ENCODE measurements at places on chromosomes 6 and 20. TPM values are rescaled to one million over a fixed set of nuclear protein-coding genes. Genes with fewer than 3 reads are reported as not detected.

Gene DZANK1
- 6.5 TPM for total RNA-seq

DNA sequence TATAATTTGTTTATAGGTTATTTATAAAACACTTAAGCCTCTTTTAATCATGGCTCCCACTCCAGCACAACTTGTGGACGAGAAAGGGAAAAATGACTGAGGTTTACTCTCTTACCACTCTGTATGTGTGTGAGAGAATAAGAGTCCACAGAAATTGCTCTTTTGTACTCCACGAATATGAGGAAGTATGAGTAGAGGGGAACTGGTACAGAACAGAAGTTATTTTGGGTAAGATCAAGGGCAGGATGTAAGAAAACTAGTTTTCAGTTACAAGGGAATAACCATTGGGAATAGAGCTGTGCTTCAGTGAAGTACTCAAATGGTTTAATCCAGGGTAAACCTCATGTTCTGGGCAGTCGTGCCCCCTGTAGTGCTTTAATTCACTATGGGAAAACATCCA lies 72.6 kb downstream of the REV3L start:
- H3K4me1 ChIP-seq = no peaks in the 10 kb centered on the region
- no peaks in the 10 kb centered on the region for H3K27me3 ChIP-seq
- no peak overlapping the region for H3K4me3 ChIP-seq
- no peak overlapping the region for H3K27ac ChIP-seq
- peaks cover 35% of the 10 kb centered on the region for H3K36me3 ChIP-seq
- no peak for DNase-seq

GRCh38 chr6:156351346-156351966 lies 425.7 kb upstream of the ARID1B start:
- no peak overlapping the region for H3K27ac ChIP-seq
- no peak overlapping the region for H3K4me3 ChIP-seq
- H3K36me3 ChIP-seq = no peaks in the 10 kb centered on the region
- H3K4me1 ChIP-seq = peaks cover 16% of the 10 kb centered on the region

DNA sequence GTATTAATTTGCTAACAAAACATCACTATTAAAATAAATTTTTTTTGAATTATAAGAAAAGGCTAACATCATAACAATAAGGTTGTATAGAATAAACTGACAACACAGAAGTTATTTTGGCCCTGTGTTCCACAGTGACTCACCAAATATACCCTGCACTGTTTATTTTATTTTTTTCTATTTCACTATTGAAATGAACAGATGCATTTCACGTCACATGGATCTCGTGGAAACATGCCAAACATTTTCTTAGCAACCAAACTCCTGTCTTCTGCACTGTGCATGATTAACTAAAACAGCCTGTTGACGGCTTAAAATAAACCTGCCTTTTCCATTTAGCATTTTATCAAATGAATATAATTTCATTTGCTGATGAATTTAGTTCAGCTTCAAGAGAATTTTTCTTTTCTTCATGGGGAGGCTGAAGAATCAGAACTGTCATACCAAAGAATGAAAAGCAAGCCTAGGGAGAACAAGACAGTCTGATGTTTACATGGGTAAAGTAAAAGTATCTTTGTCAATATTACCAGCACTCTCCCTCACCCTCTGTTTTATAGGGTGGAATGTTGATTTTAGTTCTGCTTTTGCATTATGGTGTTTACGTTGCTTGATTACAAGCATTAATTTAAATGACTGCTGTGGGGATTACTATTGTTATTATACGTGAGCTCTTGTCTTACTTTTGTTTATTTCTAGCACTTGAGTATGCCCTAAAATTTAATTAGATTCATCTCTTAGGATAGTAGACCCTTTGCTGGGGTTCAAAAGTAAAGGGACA lies 115.3 kb downstream of the LCA5 start:
- no peak for DNase-seq
- H3K36me3 ChIP-seq = no peaks in the 10 kb centered on the region
- H3K27ac ChIP-seq = peak overlapping the region; percentile 10
- H3K4me3 ChIP-seq = peak overlapping the region; percentile 53
- H3K4me1 ChIP-seq = peaks cover 18% of the 10 kb centered on the region
- H3K27me3 ChIP-seq = no peaks in the 10 kb centered on the region

DNA sequence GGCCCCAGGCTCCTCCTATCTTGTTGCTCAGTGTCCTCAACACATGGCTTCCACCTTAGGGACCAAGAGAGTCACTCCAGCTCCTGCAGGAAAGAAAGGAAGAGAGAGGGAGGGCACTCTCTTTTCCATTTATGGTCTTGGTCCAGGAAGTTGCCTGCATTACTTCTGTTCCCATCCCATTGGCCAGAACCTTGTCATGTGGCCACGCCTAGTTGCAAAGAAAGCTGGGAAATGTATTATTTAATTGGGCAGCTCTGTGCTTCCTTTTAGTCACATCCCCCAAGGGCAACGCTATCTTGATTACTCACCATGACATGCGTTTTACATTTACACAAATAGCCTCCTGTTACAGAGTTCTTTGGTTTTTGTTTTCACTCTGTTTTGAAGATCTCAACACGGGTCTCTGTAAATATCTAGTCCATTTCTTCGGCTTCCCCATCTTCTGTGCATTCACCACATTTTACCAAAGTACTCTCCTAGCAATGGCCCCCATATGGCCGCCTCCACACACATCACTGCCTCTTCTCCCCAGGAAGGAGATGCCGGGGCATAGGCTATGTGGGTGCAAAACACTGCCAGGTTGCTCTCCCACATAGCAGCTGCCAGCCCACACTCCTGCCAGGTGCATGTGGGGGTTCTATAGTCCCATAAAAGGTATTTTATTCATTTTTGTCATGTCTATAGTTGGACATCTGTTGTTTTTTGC lies 35.7 kb upstream of the ZMYND8 start:
- H3K27ac ChIP-seq = peak overlapping the region; percentile 81
- H3K36me3 ChIP-seq = no peaks in the 10 kb centered on the region
- no peak for DNase-seq
- no peak overlapping the region for H3K4me3 ChIP-seq
- H3K27me3 ChIP-seq = no peaks in the 10 kb centered on the region

Data from type B pancreatic cell (in vitro differentiated cells).